H1 (cell line): ENCODE measurements at places on chromosomes 5 and 9.

DNA sequence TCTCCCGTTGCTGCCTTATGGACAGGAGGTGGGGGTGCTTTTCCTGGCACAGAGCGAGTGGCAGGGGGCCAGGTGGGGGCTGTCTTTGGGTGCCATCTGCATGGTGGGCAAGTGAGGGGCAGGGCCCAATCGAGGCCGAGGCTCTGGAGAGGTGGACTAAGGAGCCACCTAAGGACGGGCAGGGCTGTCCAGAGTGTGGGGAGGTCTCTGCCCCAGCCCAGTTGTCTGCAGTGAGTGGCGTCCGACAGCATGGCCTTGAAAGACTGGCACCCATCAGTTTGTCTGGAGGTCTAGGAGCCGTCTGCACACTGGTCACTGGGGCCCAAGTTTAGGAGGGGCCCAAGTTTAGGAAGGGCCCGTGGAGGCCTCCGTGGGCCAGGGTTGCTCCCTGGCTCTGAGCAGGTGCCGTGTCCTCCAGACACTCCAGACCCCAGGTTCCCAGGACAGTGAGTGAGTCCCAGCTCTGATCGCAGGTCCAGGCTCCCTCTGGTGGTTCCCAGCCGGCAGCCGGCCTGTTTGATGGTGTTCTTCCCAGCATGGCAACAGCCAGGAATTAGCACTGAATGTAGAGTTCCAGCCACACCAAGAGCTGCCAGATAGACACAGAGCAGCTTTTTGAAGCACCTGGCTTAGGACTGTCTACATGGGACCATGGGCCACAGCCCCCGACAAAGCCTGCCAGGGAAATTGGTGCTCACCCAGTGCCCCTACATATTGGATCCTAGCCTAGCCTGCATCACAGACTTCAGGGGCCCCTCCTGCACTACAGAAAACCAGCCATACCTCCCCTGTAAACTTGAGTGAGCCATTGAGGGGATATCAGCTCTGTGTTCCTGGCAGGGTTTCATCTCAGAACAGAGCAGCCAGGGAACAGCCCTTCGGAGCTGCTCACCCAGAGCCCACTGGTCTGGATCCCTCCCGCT is 120.9 kb downstream of the WNK2 start:
- no peaks in the 10 kb centered on the region for H3K36me3 ChIP-seq
- no peaks in the 10 kb centered on the region for H3K4me1 ChIP-seq
- H3K27me3 ChIP-seq: no peaks in the 10 kb centered on the region

- H3K27me3 ChIP-seq: no peaks in the 10 kb centered on the region
- no peak overlapping the region for H3K27ac ChIP-seq
- H3K4me1 ChIP-seq: peaks cover 5% of the 10 kb centered on the region
Observed at GRCh38 chr9:20701060-20701459, 17.0 kb downstream of the FOCAD start.

DNA sequence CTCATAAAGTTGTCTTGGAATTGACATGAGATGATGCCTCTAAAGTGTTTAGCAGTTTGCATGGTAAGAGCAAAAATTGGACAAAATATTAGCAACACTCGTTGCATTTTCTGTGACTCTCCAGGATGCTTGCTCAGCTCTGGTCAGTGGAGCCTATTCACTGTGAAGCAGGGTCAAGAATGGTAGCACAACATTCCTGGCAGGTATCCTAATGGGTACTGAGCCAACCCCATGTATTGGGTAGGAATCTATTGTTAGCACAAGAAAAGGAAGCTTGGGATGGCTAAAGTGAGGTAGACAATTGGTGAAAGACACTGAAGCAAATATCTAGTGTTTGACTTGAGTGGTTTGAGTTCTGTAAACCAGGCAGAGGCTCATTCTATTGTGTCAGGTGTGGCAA is 10.4 kb upstream of the ACTBL2 start:
- no peaks in the 10 kb centered on the region for H3K36me3 ChIP-seq
- H3K27me3 ChIP-seq: no peaks in the 10 kb centered on the region
- H3K27ac ChIP-seq: no peak overlapping the region
- H3K4me3 ChIP-seq: no peak overlapping the region
- DNase-seq: no peak
- peaks cover 3% of the 10 kb centered on the region for H3K4me1 ChIP-seq

DNA sequence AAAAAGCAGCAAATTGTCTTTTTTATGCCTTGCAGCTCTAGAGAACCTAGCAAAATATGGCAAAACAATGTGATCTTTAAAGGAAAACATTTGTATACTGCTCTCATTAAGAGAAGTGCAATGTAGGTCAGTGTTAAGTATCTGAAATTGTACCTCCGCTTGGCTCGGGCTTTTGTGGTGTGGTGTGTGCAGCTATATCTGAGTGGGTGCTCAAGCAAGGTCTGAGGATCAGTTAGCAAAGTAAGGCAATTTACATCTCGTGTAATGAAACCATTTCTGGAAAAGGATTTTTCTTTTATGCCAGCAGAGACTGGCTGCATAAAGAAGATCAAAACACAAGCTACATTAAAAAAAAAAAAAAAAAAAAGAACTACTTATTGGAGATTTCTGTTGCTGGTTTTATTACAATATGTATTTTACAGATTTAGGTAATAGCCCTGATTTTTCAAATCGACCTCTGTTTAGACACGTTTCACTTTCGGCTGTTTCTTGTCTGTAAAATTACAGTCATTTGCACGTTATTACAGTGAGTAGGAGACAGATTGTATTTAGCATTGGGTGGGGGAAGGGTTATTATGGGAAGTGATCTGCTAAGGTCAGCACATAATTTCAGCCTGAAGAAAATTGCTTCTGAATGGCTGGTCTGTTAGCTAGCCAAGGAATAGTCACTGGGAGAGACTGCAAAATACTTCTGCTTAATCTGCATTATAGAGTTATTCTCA is 7.9 kb upstream of the ZNF608 start:
- no peak overlapping the region for H3K4me3 ChIP-seq
- no peak for DNase-seq
- H3K27ac ChIP-seq: no peak overlapping the region
- H3K36me3 ChIP-seq: no peaks in the 10 kb centered on the region
- H3K4me1 ChIP-seq: peaks cover 13% of the 10 kb centered on the region

- H3K4me1 ChIP-seq: no peaks in the 10 kb centered on the region
- no peak for DNase-seq
- peaks cover 46% of the 10 kb centered on the region for H3K36me3 ChIP-seq
- no peak overlapping the region for H3K27ac ChIP-seq
- H3K4me3 ChIP-seq: no peak overlapping the region
Observed at GRCh38 chr5:83554133-83554532, 82.6 kb downstream of the VCAN start.

DNA sequence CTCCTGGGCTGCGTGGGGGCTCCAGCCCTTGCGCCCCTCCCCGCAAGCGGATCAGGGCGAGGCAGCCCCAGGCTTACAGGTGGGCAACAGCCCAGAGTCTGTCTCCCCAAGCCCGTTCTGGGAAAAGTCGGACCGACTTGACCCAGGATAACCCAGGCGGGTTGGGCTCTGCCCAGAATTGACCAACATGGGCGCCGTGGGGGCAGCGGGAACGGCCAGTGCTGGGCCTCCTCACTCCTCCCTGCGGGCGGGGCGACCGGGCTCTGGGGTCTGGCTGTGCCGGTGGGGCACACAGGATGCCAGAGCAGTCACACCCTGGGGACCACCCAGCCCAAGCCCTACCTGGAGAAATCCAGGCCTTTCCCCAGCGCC is 15.3 kb upstream of the SYNPO start:
- H3K27ac ChIP-seq: no peak overlapping the region
- H3K27me3 ChIP-seq: peaks cover 21% of the 10 kb centered on the region
- no peaks in the 10 kb centered on the region for H3K36me3 ChIP-seq
- DNase-seq: no peak

GRCh38 chr9:117828466-117828865 is 124.3 kb downstream of the TLR4 start:
- no peak for DNase-seq
- H3K27me3 ChIP-seq: no peaks in the 10 kb centered on the region
- no peak overlapping the region for H3K27ac ChIP-seq
- H3K4me3 ChIP-seq: no peak overlapping the region
- peaks cover 6% of the 10 kb centered on the region for H3K4me1 ChIP-seq
- H3K36me3 ChIP-seq: no peaks in the 10 kb centered on the region
